ENCODE measurements at places on chromosomes 3 and 15.
A peak's percentile ranks its signal among the peaks of the same experiment; 100 is the strongest.

DNA sequence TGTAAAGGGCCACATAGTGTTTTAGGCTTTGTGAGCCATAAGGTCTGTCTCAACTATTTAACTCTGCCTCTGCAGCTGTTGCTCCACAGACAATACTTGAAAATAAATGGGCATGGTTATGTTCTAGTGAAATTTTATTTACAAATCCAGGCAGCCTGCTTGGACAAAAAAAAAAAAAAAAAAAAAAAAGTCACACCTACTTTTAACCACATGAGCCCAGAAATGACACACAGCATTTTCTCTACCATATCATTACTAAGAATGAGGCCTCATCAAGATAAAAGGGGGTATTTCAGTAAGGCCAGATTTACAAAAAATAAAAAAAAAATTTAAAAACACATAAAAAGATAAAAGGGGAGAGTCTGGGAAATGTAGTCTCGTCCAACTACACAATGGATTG is 1.7 kb upstream of the NGLY1 start:
- no peak for DNase-seq

- peak; percentile 8 for DNase-seq
Observed at GRCh38 chr15:65862682-65863081, 6.6 kb upstream of the RAB11A start.

GRCh38 chr3:94156626-94157025 is 93.8 kb downstream of the NSUN3 start:
- no peak for DNase-seq

DNA sequence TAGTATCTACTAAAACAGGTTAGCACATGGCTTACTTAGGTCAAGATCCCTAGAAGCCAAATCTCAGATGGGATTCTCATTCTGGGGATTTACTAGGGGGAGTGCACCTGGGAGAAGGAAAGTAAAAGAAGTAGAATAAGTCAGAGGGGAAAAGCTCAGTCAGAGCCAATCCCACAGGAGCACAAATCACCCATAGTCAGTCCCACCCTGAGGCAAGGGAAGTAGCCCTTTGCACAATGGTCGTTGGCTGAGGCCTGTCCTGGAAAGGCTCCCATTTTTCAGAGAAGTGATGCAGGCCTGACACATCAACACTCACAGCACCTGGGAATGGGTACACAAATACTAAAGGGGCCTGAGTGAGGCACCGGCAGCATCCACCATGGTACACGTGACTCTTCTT is 39.8 kb downstream of the SST start:
- DNase-seq = no peak

All from activated CD8-positive, alpha-beta memory T cell treated with anti-CD3 and anti-CD28 coated beads for 1 hour (primary cell).